HuH-7.5 (cell line): ENCODE measurements at places on chromosomes 3 and 15.

- no peak for DNase-seq
Measured at GRCh38 chr3:150150633-150151032, 179.9 kb upstream of the PFN2 start.

GRCh38 chr3:184186184-184186901 lies at the start of gene ABCF3:
ABCF3 (plus strand) TSS chr3:184186199; CDS start chr3:184186208, 9 bp downstream.
- no peak for DNase-seq

GRCh38 chr3:157606011-157606851 lies 103.0 kb upstream of the VEPH1 start:
- DNase-seq = peak; percentile 35

GRCh38 chr3:139532976-139533375 lies 6.6 kb downstream of the RBP1 start:
- no peak for DNase-seq

DNA sequence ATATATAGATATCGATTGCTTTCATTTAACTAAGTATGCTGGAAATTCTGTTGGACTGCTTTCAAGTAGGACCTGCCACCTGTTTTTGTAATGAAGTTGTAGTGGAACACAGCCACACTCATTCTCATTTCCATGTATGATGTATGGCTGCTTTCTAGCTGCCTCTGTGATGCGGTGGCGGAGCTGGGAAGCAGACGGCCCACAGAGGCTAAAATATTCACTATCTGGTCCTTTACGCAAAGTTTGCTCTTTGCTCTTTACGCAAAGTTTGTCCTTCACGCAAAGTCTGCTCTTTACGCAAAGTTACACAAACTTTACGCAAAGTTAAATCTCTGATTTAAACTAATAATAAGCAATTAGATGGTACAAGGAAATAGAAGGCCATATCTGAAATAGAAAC lies 91.5 kb downstream of the DLG1 start:
- no peak for DNase-seq

- no peak for DNase-seq
Measured at GRCh38 chr3:125072301-125072700, 16.5 kb upstream of the HEG1 start.

DNA sequence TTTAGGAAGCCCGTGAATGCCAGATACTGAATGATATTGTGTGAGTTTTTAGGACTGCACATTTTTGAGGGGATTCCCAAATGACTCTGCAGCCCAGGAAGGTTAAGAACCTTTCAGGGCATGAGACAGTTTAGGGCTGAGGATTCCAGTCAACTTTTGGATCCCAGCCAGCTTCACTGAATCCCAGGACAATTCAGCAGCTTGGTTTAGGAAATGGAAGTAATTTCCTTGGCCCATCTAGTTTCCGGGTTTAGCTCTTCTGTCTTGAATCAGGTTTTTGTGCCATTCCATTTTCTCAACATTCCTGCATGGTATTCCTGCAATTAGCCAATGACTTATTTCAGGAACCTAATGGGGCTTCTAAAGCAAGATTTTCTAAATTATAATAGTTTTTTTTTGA lies 253.9 kb downstream of the LSAMP start:
- no peak for DNase-seq

GRCh38 chr15:87764461-87765240 lies 491.9 kb downstream of the NTRK3 start:
- no peak for DNase-seq

- DNase-seq = peak; percentile 49
Measured at GRCh38 chr3:124351430-124352148, 359.7 kb upstream of the ROPN1 start.

DNA sequence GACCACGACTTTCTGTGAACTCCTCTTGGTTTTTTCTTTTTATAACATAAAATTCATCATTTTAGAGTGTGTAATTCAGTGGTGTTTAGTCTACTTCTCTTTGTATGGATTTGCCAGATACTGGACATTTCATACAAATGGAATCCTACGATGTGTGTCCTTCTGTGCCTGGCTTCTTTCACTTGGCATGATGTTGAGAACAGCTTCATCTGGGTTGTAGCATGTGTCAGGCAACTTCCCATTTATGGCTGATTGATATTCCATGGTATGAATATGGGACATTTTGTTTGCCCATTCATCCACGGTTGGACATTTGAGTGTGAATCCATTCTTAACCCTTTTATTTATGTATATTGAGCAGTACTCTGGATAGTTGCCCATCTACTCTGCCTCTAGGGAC lies 82.7 kb upstream of the KLF13 start:
- DNase-seq = no peak

GRCh38 chr3:184766555-184767261 lies 45.3 kb upstream of the VPS8 start:
- DNase-seq = no peak

DNA sequence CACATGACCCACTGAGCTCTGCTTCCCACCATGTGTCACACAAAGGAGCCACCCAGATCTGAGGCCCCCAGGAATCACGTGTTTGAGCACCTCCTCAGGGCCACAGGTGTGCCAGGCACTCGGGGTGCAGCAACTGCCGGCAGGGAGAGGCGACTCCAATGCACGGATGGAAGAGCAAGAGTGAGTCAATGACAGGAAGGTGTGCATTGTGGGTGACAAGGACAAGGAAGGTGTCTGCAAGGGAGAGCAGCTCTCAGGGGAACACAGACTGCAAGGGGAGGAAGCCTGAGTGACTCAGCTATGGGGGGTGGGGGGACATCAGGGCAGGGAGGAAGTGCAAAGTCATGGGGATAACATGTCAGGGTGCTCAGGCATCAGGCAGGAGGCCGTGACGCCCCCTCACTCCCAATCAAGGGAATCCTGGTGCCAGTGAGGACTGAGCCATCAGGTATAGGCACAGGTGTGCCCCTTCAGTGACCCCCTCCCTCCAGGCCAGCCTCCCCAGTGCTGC lies 67.4 kb downstream of the NUP210 start:
- no peak for DNase-seq

DNA sequence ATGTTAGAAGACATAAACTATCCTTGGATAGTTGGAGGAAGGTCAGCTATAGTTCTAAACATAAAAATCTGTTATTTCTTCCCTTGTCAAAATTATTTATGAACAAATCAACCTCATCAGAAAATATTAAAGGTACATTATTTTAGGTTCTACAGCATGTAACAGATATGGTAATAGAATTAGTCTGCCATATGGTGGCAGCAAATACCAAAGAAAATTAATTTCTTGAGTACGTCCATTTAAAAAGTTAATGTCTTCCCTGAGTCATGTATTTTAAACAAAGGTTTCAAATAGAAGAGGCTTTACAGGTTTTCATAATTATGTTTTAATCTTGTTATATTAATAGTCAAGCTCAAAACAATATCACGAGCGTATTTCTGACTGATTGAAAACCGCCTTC lies 17.9 kb upstream of the ANKRD28 start:
- no peak for DNase-seq

- no peak for DNase-seq
Measured at GRCh38 chr3:197331131-197331530, 32.7 kb upstream of the DLG1 start.

DNA sequence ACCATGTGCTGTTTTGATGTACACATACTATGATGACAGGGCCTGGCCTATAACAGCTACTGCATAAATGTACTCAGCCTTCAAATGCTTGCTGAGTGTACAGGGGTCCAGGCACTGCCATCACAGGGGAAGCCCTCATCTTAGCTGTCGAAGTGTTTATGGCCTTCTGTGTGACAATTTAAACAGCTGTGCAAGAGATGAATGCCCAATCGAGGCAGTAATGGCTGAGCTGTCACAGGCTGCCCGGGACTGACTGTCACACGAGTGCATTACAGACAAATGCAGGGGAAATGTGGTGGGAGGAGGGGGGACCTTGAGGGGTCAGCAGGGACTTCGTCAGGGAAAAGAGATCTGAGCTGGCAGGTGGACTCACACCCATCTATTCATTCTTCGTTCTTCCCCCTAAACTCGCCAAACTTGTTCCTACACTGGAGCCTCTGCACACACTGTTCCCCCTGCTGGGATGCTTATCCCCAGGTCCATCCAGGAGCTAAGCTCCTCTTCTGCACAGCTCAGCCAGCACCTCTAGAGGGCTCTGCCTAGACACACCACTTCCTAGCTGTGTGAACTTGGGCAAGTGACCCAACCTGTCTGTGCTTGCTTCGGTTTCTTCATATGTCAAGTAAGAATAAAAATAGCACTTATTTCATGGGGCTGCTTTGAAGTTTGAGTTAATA lies 156.2 kb upstream of the IQSEC1 start:
- DNase-seq = peak; percentile 94

DNA sequence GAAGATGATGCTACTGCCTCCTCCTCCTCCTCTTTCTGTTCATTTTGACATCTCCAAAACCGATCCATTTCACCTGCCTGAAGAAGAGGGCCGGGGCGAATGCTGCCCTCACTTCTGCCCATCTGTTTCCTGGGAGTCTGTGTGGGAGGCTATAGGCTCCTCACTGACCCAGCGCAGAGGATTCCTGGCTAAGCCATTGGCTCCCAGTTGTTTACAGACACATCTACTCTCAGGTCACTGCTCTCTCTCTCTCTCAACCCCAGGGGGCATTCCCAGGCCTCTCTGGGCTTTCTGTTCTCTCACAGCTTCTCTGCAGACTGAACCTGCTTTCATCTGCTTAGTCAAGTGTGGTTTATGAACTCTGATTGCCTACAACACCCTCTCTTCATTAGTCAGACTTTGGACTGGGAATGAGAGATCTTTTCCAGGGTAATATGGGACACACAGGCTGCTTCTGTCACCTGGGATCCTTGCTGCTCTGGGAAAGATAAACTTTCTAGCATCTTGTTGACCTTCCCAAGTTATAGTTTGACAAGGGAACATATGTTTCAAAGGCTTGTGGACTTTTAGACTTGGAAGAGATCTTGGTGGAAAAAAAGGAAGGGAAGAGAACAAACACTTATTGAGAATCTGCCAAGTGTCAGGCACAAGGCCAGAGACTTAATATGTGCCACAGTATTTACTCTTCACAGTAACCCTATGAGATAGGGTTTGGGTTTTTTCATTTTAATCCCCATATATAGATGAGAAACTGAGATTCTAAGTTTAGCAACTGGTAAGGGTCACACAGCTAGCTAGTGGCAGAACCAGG lies 30.2 kb upstream of the USP3 start:
- peak; percentile 43 for DNase-seq

DNA sequence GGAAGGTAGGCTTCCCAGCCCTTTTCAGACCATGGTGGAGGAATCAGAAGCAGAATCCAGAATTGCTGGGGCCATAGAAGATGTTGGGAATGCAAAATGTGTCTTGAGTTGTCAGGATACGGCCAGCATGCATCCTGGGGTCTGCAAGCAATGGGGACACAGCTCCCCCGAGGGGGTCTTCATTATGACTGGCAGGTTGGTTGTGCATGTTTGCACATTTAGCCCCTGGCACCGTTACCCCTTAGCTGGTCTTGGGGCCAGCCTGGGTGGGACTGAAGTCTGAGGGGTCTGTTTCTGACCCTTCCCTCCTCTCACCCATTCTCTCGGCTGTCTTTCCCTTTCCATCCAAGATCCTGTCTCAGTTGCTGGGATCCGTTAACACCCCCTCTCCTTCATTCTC lies 50.7 kb downstream of the STARD5 start:
- DNase-seq = no peak

DNA sequence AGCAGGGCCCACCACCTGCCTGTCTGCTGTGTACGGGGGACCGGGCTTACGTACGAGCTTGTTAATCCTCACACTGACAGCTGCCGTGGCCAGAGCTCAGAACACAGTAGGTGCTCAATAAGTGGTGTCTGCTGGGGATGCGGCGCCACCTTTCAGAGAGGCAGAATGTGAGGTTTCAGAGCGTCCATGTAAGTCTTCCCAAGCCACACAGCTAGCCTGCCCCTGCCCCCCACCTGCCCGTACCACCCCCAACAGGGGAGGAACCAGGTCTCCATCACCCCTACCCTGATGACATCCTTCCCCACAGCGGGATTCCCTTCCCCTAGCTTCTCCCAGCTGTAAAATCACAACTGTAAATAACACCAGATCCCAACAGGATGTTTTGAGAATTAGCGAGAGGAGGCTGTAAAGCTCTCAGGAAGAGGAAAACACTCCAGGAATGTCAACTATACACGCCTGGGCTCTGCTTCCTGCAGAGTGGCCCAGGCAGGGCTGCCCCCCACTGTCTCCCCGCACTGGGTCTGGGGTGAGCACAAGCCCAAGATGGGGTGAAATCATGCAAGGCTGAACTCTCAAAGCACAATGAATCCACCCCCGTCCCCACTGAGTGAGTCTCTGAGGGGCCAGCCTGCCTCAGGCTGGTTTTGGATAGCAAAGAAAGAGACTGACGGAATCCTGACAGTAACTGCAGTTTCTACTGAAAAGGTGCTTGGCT lies 250.1 kb upstream of the LYSMD4 start:
- no peak for DNase-seq

DNA sequence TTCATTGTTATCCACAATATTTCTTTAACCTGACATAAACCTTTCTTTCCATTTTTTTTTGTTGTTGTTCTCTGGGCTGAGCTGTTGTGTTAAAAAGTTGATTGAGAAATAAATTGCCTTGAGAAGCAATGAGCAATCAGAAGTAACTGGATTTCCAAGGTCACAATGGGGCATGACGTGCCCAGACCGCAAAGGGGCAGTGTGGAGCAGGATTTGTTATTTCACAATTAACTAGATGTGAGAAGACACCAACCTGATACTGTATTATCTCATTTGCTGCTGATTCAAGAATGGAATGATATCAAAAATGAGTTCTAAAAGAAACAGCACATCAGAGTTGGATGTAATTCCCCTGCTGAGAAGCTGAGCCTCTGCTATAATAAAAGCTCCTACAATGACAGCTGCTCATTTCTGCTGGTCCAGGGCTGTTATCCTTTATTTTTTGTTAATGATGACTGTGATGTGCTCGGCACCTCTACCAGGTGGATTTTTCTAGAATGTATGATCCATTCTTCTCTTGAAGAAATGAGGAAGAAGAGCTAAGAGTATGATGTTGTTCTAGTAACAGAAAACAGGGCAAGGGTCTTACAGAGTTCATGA lies 28.1 kb downstream of the CPNE4 start:
- DNase-seq = no peak

GRCh38 chr15:99719096-99719541 lies 14.1 kb downstream of the LYSMD4 start:
- no peak for DNase-seq

- DNase-seq = no peak
Measured at GRCh38 chr15:68674975-68675374, 96.2 kb downstream of the CORO2B start.
